Left ventricle myocardium inferior (tissue), 1 donor: ENCODE measurements at places on chromosomes 6 and 20.

- DNase-seq, result peak; percentile 87
These were observed 657 bp downstream of the ZHX3 start for GRCh38 chr20:41316602-41317545.

DNA sequence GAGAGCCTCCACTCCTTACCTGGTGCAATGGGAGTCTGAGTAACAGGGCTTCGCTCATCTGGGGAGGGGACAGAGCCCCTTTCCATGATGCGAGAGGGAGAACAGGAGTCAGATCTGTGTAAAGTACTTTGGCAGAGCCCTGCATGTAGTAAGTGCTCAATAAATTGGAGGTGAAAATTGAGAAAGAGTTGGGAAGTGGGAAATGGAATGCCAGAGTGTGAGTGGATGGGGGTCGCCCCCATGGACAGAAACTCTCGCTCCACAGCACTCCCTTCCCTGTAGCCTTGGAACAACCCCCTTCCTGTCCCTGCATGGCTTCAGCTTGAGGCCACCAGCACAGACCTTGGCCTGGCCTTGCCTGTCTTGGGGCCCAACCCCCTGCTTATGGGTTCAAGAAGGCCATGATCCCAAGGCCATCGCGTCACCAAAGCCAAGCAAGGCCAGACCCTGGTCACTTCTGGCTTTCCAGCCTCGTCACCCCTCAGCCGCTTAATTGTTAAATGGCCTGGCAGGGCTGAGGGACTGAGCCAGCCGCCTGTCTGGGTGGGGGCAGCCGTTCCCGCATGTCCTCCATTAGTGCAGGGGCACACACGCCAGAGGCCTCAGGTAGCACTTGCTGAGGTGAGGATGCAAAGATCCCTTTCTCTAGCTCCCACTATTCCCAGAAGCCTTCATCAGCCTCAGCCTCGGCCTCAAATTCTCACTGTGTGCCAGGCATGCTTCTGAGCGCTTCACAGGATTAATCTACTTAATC is 93.7 kb upstream of the PTPN1 start:
- DNase-seq, result peak; percentile 33

DNA sequence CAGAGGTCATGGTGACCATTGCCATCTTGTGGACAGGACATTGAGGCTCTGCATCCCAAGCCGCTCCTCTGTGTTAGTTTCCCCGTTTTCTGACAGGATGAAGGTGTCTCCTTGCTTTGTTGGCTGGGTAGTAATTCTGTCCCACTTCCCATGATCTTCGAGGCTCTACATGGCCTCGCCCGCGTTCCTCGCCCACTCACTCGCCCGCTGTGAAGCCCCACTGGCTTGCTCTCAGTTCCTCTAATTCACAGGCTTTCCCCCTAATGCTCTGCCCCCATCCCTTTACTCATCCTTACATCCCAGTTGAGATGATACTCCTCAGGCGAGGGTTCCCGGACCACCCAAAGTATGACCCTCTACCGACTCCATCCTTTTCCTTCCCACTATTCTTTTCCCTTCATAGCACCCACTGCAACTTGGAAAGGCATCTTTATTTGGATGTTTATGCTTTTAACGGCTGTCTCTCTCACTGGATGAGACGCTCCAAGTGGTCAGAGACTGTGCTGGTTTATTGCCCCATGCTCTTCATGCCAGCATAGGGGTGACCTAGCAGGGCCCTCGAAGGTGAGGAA is 511 bp upstream of the SLC35B2 start:
- DNase-seq, result no peak

DNA sequence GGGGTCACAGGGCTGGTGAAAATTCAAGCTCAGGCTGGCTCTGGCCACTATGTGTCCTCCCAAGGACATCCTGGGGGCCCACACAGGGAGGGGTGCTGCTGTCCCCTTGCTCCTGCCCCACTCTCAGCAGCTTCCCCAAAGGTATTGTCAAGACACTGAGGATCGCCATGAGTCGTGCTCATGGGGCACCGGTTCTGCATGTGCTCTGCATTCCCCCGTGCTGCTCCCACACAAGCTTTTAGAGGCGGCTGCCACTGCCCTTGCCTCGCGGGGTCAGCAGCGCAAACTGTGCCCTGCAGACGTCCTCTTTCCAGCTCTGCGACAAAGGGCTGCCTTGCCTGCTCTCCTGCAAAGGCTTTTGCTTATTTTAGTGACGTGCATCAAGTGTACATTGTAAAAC is 179.8 kb downstream of the ERMARD start:
- no peak for DNase-seq

GRCh38 chr6:148343047-148343782 is 577 bp downstream of the SASH1 start:
- no peak for DNase-seq

DNA sequence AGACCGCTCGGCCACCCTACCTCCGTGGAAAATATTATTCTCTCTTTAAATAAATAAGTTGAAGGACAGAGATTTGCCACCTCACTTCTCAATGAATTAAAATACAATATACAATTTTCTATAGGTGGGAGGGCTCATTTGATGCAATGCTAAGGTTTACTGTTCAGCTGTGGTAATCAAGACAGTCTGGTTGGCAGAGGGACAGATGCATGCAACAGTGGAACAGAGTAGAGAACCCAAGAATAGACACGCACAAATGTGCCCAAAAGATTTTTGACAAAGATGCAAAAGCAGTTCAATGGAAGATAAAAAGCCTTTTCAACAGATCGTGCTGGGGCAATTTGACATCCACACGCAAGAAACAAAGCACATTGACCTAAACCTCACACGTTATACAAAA is 145.2 kb downstream of the CEBPB start:
- no peak for DNase-seq

DNA sequence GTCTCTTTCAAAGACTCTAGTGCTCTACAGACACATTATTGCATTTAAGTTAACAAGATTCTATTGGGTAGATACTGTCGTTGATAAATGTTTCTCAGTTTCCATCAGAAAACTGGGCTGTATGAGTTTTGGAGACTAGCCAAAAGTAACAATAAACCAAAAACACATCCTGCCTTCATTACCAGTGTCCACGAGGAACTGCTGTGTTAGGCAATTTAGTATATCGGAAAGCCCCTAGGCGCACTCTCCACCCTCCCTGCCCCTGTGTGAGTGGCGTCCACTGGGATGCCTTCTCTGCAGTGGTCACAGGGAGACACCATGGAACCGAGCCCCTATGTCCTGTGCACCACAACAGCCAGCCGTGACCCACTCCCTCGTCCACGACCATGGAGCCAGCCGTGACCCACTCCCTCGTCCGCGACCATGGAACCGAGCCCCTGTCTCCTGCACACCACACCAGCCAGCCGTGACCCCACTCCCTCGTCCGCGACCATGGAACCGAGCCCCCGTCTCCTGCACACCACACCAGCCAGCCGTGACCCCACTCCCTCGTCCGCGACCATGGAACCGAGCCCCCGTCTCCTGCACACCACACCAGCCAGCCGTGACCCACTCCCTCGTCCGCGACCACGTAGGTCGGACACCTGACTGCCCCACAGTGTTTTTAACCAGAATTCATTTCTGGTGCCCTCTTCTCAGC is 35.3 kb downstream of the DLL1 start:
- DNase-seq, result no peak

DNA sequence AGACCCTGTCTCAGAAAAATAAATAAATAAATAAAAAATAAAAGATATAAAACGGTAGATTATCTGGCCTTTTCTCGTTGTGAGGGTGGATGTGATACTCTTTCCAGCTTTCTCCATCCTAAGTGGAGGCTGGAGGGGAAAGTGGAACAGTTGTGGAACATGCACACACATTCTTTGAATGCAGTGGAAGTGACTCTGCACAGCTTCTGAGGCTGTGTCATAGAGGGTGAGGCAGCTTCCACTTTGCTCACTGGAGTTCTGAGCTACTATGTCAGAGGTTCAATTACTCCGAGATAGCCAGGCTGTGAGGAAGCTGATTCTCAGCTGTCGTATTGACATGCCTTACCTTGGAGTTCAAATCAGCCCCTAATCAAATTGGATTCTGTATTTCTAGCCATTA is 82.2 kb downstream of the CHMP4B start:
- no peak for DNase-seq

DNA sequence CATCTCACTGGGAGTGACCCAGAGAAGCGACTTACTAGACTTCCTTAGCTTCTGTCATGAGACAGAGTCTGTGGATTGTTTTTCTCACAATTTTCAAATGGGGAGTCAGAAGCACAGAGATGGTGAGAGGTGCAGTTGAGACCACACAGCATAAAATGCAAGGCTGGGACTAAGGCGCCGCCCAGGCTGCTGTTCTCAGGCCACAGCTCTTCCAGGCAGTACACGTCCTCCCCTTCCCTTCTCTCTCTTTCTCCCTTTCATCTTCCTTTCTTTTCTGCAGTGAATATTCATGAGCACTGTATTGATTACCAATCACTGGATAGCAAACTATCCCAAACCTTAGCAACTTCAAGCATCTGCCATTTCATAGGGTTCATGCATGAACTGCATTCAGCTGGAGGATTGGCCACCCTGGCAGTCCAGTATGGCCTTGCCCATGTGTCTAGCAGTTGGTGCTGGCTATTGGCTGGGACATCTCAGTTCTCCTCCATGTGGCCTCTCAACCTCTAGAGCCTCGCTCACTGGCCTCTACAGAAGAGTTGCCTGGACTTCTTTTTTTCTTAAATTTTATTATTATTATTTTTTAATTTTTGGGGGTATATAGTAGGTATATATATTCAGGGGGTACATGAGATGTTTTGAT is 11.4 kb downstream of the BCAS4 start:
- DNase-seq, result no peak

DNA sequence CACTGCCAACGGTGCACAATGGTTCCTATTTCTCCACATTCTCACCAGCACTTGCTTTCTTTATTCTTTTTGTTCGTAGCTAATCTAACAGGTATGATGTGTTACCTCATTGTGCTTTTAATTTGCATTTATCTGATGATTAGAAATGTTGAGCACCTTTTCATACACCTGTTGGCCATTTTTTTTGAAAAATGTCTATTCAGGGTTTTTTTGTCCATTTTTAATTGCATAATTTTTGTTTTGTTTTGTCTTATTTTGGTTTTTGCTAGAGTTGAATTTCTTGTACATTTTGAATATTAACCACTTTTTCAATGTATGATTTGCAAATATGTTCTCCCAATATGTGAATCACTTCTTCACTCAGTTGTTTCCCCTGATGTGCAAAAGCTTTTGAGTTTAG is 150.6 kb downstream of the TENT5A start:
- DNase-seq, result no peak

GRCh38 chr6:34466242-34467185 is 638 bp downstream of the PACSIN1 start:
- DNase-seq, result peak; percentile 24

DNA sequence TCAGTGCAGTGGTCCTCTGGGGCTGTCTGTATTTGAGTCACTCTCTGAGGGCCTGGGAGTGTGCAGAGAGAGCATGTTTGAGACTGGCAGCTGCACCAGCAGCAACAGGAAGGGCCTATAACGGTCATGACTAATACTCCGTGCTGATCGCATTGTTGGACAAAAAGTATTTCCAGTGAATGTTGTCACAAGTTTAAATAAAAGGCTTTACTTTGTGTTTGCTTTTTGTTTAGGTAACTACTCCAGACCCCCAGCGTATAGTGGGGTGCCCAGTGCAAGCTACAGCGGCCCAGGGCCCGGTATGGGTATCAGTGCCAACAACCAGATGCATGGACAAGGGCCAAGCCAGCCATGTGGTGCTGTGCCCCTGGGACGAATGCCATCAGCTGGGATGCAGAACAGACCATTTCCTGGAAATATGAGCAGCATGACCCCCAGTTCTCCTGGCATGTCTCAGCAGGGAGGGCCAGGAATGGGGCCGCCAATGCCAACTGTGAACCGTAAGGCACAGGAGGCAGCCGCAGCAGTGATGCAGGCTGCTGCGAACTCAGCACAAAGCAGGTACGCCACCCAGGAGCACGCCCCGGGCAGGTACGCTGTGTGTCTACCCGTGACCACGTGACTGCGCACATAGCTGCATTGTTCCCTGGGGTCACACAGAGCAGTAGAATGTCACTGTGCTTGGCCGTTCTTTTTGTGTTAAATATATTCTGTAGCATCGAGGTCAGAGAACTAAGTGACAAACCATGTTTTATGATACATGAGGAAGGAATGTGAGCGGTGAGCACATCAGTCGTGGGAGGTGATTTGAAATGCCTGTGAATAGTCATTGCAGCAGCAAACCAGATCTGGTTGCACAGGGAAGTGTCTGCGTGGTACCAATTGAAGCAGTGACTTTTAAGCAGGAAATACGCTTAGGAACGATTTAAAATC is 174.7 kb downstream of the TMEM242 start:
- peak; percentile 71 for DNase-seq

GRCh38 chr20:50592282-50593004 is 82.3 kb downstream of the PTPN1 start:
- peak; percentile 73 for DNase-seq

GRCh38 chr20:53274807-53275206 is 302.6 kb downstream of the TSHZ2 start:
- DNase-seq, result no peak
